GDM1 (cell line): ENCODE measurements at places on chromosomes 11 and 22.

GRCh38 chr11:2205981-2206690 lies 34.5 kb upstream of the TH start:
- DNase-seq = no peak

DNA sequence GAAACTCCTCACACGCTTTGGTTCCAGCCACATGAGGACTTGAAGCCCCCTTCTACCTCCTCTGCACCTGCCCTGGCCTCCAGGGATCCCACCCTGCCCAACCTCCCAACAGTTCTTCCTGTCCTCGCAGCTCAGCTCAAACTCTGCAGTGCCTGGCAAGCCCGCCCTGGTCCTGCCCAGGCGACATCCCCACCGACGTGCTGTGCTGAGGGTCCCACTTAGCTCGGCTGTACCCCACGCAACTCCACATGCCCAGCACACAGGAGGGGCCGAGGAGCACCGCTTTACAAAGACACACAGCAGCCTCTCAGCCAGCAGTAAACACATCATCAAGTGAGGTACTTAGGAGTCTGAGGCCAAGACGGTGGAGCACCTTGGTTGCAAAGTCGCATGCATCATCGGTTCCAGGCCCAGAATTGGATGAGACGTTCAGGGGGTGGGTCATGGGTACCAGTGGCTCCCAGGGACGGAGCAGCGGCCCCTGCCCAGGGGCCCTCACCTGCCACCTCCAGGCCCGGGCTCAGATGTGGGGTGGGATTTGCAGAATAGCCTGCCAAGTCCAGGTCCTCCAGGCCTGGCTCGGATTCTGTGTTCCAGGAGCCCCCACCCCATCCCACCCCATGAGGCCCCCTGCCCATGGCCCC lies 72.6 kb downstream of the CELSR1 start:
- no peak for DNase-seq

DNA sequence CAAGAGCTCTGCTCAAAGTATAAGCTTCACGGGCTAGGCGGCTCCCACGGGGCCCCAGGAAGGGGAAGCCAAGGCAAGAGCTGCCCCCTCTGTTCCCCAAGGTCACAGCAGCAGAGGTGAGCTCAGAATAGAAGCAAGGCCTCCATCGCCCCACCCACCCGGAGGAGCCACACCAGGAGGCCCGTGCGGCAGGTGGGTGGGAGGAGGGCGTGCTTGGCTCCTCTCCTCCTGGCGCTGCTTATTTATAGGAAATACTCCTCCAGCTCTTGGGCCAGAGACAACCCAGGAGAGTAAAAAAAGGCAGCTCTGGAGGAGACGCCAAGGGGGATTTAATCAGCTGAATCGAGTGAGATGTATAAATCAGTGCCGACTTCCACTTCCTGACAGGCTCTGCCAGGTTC lies 87.8 kb downstream of the FEZ1 start:
- DNase-seq = no peak

DNA sequence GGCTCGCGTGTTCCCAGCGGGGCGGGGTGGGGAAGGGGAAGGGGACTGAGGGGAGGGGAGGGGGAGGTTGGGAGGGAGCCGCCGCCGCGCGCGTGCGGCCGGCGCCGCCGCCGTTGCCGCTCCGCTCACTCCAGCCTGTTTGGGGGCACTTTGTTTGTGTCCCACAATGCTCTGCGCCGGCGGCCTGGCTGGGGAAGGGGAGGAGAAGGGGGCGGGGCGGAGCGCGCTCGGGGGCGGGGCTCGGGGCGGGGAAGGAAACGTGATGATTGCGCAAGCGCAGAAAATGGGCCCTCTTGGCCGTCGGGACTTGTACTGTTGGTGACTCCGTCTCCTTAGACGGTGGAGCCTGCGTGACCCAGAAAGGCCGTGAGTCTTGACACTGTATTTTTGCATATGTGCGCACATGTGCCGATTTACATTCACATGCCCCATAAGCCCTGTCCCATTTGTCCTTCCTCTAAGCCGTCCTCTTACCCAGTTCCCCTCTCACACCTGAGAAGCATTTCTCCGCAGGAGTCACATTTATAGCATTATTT lies at the start of gene ZBTB44:
TSS of gene ZBTB44 (minus strand) at position 168 of the 536 bp plus-strand sequence. CDS start 53,044 bp downstream, outside the sequence.
- peak; percentile 88 for DNase-seq

- no peak for DNase-seq
Measured at GRCh38 chr11:57647372-57647771, 2.3 kb downstream of the YPEL4 start.

- no peak for DNase-seq
Measured at GRCh38 chr11:44632466-44633123, 67.1 kb downstream of the CD82 start.

GRCh38 chr22:31895411-31896123 lies 48.8 kb upstream of the YWHAH start:
- no peak for DNase-seq

GRCh38 chr11:75717608-75718418 lies at the start of gene MOGAT2:
TSS of gene MOGAT2 (plus strand) at chr11:75717838. CDS start at chr11:75717889, 51 bp downstream.
- DNase-seq = no peak

DNA sequence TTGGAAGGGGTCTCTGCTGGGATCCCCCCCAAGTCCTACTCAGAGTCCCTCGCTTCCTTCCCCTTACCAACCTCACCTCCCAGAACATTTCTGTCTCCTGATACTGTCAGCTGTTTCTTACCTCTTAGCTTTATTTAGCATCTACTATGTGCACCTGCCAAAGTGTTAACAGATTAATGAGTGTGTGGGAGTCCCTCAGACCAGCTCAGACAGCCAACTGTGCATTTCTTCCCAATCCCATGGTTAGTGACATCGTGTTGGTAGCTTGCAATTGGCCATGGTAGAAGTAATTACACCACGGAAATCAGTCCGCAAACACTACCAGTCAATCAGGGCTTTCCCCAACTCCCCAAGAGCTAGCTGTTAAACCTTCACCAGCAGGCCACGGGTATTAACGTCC lies 150.6 kb downstream of the DSCAML1 start:
- DNase-seq = no peak

DNA sequence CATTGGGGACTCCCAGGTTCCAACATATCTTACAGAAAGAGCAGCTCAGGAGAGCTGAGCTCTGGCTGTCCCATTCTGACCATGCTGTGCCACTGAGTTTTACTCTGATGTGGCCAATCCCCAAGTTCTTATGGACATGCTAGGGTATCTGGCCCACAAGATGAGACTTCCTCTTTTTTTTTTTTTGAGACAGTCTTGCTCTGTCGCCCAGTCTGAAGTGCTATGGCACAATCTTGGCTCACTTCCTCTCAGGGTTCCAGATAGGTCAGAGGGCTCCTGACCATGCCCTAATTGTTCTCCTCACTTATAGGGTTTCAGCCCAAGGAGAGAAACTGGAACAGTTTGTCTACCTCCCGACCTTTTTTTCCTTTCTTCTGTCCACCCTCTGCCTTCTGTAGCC lies 152.3 kb upstream of the CCDC90B start:
- DNase-seq = no peak

- no peak for DNase-seq
Measured at GRCh38 chr11:20489948-20490347, 102.4 kb downstream of the PRMT3 start.

DNA sequence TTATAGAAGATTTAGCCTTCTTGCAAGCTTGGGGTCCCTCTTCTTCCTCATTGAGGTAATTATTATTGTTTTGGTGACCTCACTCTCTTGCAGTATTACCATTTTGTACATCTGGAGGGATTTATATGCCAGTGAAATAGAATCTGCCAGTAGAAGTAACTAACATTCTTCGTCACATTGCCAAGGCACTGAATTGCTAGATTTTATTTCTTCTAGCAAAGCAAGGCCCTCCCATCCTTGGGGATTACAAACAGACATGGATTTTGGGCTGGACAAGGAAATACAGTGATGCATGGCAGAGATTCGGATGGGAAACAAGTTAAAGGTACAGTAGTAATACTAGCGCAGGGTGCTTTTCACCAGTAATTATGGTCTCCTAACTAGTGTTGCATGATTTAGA lies 7.8 kb downstream of the ADAMTS15 start:
- no peak for DNase-seq

DNA sequence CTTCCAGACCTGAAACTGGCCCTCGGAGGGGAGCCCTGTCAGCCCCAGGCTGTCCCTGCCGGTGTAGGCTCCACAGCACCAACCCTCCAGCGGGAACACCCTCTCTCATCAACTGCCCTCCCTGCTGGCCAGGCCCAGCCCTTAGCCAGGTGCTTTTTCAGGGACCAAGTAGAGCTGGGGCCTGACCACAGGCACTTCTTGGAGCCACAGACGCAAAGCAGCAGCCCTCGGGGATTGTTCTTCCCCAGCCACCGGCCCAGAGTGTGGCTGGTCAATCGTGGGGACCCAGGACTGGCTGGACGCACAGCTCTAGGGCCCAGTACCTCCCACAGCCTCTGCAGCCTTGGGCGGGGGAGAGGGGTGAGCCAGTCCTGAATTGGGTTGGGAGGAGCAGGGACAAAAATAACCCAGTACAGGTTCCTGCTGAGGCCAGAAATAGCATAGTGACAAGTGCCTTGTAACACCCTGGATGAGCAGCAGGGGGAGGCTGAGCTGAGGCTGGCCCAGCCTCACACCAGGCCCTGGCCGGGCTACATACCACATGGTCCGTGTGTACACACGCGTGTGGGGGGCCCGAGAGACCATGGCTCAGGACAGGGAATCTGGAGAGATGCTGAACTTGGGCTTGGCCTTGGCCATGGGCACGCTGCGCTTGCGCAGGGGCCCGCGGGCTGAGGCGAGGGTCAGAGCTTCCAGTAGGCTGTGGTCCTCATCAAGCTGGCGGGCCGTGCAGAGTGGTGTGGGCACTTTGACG lies 2.0 kb downstream of the KCNJ11 start:
- peak; percentile 38 for DNase-seq

DNA sequence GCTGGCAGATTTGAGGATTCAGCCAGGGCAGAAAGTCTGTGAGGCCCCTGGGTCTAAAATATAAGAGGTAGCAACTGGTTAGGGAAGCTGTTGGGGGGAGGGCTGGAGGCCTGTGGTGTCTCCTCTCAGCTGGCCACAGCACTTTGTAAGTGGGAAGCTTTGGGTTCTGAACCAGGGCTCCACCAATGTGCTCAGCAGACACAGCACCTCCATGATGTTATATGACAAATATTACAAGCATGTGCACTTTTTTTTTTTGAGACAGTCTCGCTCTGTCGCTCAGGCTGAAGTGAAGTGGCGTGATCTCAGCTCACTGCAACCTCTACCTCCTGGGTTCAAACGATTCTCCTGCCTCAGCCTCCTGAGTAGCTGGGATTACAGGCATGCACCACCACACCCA lies 8.0 kb downstream of the ARHGAP1 start:
- no peak for DNase-seq

DNA sequence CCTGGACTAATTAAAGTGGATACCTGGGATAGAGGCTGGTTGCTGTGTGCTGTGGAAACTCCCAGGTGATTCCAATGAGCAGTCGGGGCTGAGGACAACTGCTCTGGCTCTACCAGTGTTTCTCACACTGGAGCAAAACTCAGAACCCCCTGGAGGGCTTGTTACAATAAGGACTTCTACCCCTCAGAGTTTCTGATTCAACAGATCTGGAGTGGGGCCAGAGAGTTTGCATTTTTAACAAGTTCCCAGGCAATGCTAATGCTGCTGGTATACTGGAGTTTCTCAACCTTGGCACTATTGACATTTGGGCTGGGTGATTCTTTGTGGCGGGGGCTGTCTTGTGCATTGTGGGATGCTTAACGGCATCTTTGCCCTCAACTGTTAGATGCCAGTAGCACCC lies 353.7 kb downstream of the MIAT start:
- no peak for DNase-seq

- no peak for DNase-seq
Measured at GRCh38 chr22:48675830-48676145, 1151.9 kb downstream of the BRD1 start.

DNA sequence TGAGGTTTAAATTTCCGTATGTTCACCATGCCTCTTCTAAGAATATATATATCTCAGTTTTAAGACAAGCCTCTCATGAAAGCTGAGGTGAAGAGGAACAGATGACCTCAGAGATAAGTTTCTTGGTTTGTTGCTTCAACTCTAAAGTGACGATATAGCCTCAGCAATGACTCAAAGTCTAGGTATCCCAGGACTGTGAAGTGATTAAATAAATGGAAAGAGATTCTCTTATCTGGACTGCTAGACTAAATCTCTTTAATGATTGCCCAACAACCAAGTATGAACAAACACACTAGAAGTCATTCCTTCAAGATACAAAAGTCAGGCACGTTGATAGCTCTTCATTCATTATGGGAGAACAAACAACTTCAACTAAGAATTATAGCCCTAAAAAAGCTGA lies 15.3 kb downstream of the CADM1 start:
- no peak for DNase-seq

DNA sequence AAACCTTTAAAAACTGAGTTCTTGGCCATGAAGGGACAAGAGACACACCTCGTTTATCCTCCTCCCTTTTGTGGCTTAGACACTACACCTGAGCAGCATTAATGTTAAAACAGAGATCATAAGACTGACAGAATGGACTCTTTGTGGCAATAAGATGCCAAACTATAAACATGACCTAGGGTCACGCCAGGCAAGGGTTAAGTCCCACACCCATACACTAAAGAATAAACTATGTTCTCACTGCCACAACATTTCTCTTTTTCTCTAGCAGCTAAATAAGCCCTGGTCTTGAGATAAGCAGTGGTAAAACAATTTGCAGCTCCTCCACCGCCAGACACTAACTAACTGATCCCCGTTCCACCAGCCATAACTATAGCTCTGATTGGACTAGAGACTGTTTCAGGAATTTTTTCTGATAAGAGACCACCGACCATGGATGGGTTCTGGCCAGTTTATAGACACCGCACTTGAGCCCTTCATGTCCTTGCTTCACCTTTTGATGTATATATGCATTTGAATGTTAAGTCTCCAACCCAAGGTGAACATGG lies 4.9 kb upstream of the SLCO2B1 start:
- DNase-seq = no peak

DNA sequence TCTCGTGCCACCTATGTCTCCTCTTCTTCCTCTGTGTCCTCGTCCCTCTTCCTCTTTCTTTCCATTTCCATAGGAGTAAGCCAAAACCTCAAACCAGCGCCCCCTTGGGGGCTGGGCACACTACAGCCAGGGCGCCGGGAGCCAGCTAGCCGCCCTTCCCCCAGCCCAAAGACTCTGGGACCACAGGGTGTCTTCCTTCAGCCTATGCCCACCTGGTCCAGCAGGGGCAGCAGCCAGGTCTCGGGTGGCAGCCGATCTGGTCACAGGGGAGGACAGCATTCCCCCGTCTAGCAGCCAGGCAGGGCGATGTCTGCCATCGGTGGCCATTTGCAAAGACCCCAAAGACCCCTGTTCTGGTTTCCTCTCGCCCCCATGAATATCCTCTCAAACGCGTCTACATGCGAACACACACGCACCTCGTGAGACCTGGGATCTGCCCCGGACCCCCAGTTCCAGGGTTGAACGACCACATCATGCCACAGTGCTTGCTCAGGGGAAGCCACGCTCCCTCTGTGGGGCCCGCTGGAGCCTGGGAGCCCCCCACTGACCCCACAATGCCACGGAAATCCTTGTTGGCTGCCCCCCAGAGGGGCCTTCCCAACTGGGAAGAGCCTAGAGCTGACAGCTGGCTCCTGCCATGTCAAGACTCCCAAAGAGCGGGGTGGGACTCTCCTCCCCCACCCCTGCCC lies 546.0 kb upstream of the CCDC179 start:
- DNase-seq = no peak

DNA sequence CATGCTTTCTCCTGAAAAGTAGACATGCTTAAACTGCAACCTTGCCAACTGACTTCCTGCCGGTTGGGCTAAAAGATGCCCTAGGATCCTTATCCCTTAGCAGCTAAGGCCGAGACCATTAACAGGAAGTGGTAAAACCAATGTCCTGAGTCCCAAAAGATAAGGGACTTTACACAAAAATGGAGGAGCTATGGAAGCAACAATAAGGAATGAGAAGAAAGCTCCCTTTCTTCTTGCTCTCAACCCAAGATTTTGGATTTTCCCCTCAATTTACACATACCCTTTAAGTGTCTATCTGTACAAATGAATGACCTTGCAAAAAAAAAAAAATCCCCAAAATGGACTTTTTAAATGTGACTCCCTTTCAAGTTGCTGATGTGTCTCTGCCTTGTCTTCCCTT lies 11.1 kb downstream of the MRPL17 start:
- no peak for DNase-seq
